ENCODE measurements at places on chromosomes 4 and X.

DNA sequence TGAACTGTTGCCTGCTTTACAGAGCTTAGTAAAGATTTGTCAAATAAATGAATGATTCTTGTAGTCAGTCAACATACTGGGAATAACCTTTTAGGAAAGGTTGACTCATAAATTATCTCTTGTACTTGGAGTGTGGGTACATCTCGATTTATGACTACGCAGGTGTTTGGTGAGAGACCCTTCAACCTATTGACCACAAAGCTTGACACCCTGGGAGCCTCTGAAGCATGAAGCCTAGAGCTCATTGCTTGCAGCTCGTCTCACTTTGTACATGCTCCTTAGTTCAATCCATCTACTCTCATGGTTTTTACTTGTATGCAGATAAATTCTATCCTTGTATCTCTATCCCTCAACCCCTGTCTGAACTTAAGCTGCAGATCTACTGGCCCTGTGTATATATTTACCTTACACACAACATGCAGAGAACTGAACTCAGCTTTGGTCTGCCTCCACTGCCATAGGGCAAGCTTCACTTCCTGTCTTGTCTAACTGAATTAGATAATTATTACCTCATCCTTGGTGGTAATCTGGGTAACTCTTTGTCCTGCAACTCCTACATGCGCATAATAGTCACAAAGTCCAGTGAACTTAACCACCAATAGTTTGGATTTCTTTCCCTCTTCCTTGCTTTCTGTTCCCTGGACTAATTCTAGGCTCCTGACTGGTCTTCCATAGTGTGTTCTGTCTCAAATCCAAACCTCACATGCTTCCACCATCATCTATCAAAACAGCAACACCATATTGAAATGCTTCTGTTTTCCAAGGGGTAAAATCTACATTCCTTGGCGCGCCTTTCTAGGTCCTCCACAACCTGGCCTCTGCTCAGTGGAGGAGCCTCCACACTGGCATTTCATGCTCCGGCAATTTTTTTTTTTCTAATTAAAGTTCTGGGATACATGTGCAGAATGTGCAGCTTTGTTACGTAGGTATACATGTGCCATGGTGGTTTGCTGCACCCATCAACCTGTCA lies 32.2 kb upstream of the FAT1 start:
- DNase-seq = no peak

DNA sequence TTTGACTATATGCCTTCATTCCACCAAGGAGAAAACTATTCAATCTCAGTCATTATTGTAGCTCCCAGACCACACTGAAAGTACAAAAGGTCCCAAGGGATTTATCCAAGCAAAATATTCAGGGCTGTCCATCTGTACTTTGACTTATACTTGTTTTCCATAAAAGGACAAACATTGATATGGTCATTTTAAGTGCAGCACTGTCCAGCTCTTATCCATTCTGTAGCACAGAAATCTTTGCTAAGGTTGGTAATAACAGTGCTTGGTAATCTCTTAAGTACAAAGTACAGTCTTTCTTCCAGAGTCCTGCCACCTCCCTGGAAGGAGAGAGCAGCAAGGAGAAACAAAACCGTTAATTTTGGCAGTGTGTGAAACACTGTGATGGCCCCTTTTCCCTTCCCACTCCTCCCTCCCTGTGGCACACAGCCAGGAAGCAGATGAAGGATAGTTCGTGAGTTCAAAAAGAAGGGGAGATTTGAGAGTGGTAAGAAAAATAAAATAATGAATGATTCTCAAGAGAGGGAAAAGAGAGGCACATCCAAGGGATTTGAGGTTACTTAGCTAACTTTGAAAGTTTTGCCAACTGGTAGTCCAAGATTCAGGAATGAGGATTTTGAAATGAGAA lies 6.8 kb upstream of the CXCL2 start:
- DNase-seq = peak; percentile 36

GRCh38 chr4:32102896-32103295 lies 1382.7 kb downstream of the PCDH7 start:
- DNase-seq = no peak

GRCh38 chr4:24999392-25000089 lies 31.2 kb downstream of the LGI2 start:
- no peak for DNase-seq

GRCh38 chrX:76977452-76977851 lies 469.7 kb upstream of the FGF16 start:
- DNase-seq = no peak

DNA sequence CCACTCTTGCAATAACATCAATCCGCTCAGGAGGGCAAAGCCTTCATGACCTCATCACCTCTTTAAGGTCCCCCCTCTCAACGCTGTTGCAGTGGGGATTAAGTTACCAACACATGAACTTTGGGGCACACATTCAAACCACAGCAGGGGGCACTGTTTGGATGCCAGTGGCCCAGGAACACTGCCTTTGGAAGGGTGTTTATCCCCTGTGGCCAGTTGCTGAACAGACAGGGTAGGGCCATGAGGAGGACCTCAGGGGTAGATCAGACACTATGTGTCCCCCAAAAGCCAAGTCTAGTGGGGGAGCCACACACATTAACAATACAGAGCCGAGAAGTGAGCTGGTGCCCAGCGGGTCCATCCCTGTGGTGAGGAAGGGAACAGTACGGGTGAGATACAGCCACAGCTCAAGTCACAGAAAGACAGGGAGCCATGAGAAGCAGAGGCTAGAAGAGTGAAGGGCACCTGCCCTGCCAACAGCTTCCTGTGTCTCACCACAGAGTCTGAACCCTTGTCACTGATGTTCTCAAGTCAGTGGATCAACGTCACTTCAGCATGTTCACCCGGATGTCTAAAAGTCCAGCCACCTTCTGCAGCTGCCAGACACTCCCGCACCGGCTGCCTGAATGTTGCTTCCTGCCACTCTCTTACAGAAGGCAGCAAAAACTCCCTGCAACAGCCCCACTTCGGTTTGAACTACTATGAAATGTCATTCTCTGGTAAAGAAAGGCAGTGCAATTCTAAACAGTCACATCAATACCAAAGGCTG lies 19.9 kb upstream of the MXD4 start:
- no peak for DNase-seq
